ENCODE measurements at places on chromosomes 5 and 9.

- DNase-seq: no peak
Measured at GRCh38 chr5:74927336-74927735, 61.1 kb upstream of the FAM169A start.

- peak; percentile 51 for DNase-seq
Measured at GRCh38 chr9:124752967-124753366, 18.1 kb downstream of the NR6A1 start.

DNA sequence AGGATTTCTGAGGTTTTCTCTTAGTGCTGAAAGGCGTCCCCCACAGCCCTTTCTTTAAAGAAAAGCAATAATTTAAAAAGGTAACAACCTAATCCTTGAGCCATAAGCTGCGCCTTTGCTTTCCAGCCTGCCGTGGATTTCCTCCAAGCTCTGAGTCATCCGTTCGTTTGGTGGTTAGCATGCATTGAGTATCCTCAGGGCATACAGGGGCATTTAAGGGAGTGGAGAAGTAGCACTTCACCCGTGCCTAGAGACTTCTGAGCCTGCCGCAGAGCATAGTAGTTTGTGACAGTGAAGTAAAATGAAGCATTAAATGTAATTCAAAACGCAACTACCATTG, 892 bp upstream of the TNC start:
- peak; percentile 73 for DNase-seq

DNA sequence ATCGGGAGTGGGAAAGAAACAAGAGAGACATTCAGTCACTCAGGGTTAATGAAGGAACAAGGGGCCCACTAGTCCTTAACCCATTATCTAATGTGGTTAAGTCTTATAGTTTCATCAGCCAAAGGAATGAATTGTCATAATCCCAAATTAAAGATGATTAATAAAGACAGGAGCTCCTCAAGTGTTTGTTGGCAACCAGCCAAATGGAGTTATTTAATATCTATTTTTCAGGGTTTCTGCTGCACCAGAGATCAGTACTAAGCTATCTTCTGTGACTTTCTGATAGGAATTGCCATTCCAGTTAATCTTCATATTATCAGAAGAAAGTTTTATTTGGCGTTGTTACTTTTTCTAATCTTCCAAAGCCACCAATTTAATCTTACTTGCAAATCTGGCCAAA, 34.0 kb upstream of the FCHO2 start:
- no peak for DNase-seq

- DNase-seq: no peak
Measured at GRCh38 chr5:111551161-111551560, 38.8 kb upstream of the STARD4 start.

- no peak for DNase-seq
Measured at GRCh38 chr5:81749192-81749560, 1.7 kb downstream of the SSBP2 start.

GRCh38 chr9:98380065-98380681, 124.7 kb upstream of the TBC1D2 start:
- DNase-seq: no peak

Measured in non-pigmented ciliary epithelial cell (primary cell).